ENCODE measurements at places on chromosomes 12 and 14. TPM values are rescaled to one million over a fixed set of nuclear protein-coding genes. Genes with fewer than 3 reads are reported as not detected.

Gene CLEC2D
- 433 TPM for total RNA-seq

Gene TMEM121
- 6.6 TPM for total RNA-seq

Gene BEGAIN
- 1.4 TPM for total RNA-seq

Gene ADAM20
- total RNA-seq = 1.4 TPM

Gene CPM
- 0.47 TPM for total RNA-seq

Gene ACRBP
- 14.3 TPM for total RNA-seq

Gene CEP290
- total RNA-seq = 20.5 TPM

Gene ANGEL1
- 30.7 TPM for total RNA-seq

Gene RBMS2
- total RNA-seq = 4.1 TPM

Gene ACSM4
- not detected for total RNA-seq

Gene NEMF
- 121 TPM for total RNA-seq

Gene C2CD5
- 44.2 TPM for total RNA-seq

Gene MUCL1
- total RNA-seq = not detected

Gene SMOC1
- not detected for total RNA-seq

Gene SLC38A4
- total RNA-seq = not detected

Gene KRT74
- total RNA-seq = 0.26 TPM

Gene ANKS1B
- total RNA-seq = not detected

Gene FAM90A1
- total RNA-seq = not detected

Gene ANG
- 0.70 TPM for total RNA-seq

Gene SVOP
- not detected for total RNA-seq

Gene PLEKHG3
- total RNA-seq = 1.4 TPM

Gene TAS2R42
- total RNA-seq = not detected

Gene TMEM179
- not detected for total RNA-seq

Gene HHIPL1
- total RNA-seq = 0.34 TPM

Gene KLHDC1
- 19.3 TPM for total RNA-seq

Data from naive thymus-derived CD8-positive, alpha-beta T cell (primary cell).